Thyroid gland (tissue), 4 donors: ENCODE measurements at places on chromosomes 1 and 21. TPM values are rescaled to one million over a fixed set of nuclear protein-coding genes. Genes with fewer than 3 reads are reported as not detected.

- DNase-seq, result no peak
Observed at GRCh38 chr1:200564319-200564718, 56.2 kb downstream of the KIF14 start.

DNA sequence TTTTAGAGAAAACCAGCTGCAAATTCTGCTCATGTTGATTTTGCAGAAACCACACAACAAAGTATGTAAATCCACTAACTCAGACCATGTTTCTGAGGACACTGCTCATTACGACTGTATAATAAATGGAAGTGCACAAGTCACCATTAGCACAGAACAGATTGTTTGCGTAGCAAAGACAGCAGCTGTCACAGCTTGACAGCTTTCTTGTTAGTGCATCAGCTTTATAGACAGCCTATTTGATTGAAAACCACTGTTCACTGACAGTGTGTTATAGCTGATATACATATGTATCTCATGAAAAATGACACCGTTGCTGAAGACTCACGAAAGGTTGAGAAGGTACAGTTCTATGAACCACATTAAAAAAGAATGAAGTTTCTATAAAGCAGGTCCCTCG lies 560.2 kb upstream of the ZRANB2 start:
- no peak for DNase-seq

- DNase-seq, result peak; percentile 15
Observed at GRCh38 chr1:6675941-6676340, 25.7 kb downstream of the DNAJC11 start.

GRCh38 chr1:240649733-240650721 lies 38.1 kb upstream of the GREM2 start:
- no peak for DNase-seq

DNA sequence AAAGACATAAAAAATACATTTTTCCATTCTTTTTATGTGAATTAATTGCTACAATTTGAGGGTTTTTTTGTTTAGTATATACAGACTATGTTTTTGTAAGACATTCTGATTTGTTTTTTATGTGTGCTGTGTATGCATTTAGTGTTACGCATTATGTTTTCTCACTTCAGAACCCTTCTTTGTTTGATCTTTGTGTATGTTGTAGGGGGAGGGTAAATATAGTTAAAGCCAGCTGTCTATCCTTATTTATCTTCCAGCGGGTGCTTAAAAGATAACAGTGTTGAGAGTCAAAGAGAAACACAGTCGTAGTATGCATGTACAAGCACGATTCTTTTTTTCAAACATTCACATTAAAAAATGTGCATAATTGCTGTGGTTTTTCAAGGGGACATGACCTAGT lies 97.5 kb upstream of the KIAA1614 start:
- DNase-seq, result no peak

DNA sequence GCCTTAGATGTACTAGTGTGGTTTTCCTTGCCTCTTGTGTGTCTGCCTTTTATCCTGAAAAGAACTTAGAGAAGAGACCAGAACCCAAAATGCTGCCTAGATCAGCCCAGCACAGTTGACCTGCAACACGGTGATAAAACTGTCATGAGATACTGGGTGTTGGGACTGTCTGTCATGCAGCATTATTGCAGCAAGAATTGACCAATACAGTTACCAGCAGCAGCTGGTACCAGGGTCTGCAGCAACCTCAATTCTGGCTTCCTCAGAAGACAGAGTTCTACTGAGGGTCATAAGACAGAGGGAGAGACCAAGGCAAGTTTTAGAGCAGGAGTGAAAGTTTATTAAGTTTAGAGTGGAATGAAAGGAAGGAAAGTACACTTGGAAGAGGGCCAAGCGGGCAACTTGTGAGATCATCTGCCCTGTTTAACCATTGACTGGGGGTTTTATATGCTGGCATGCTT lies 182.0 kb downstream of the DYRK1A start:
- no peak for DNase-seq

DNA sequence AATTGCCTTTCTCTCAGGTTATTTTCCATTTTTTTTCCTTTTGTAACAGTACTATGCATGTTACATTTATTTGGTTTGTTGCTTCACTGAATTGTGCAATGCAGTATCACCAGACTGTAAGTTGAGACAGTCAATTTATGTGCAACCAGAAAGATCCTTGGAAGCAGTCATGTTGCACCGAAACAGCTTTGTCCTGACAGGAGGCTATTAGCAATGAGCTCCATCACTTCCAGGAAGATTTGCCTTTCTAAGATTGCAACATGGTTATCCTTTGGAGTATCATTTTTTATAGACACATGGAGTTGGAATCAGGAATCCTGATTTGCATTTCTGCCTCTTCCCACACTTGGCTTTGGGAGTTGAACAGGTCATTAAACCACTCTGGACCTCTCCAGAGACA lies 84.5 kb upstream of the ST6GALNAC5 start:
- DNase-seq, result no peak

PTPN22 gene
- total RNA-seq, result 6.2 TPM

FCRL4 gene
- not detected for total RNA-seq

HES3 gene
- total RNA-seq, result not detected

F13B gene
- total RNA-seq, result not detected

PPFIA4 gene
- 0.54 TPM for total RNA-seq

OR2L2 gene
- total RNA-seq, result 0.34 TPM

ERICH3 gene
- not detected for total RNA-seq
